HS-27A (cell line): ENCODE measurements at places on chromosomes 1 and 21.

GRCh38 chr1:9260059-9260766 is 25.6 kb downstream of the H6PD start:
- no peak for DNase-seq

- DNase-seq, result no peak
Measured at GRCh38 chr1:151056149-151056548, 3.3 kb downstream of the CDC42SE1 start.

- DNase-seq, result no peak
Measured at GRCh38 chr1:99264201-99265021, at the start of gene PLPPR4. Gene PLPPR4 (plus strand): TSS chr1:99264492. CDS start chr1:99264594, 102 bp downstream.

- no peak for DNase-seq
Measured at GRCh38 chr1:7224644-7225043, 439.4 kb downstream of the CAMTA1 start.

DNA sequence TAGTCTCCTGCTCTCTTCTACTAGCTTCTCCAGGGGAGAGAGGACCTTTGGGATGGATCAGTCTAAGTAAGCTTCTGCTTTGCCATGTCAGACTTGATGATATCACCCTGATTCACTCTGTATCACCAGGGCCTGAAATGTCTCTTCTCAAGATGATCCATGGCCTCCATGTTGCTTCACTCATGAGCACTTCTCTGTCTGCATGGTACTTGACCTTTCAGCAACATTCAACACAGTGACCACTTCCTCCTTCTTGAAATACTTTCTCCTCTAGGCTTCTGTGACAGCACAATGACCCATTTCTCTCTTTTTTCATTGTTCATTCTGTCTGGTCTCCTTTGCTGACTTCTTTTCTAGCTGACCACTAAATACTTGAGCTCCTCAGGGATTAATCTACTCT is 35.3 kb upstream of the NGF start:
- DNase-seq, result peak; percentile 31

GRCh38 chr21:27454234-27454633 is 487.3 kb upstream of the ADAMTS5 start:
- no peak for DNase-seq

GRCh38 chr1:234440348-234440747 is 38.6 kb downstream of the TARBP1 start:
- no peak for DNase-seq

DNA sequence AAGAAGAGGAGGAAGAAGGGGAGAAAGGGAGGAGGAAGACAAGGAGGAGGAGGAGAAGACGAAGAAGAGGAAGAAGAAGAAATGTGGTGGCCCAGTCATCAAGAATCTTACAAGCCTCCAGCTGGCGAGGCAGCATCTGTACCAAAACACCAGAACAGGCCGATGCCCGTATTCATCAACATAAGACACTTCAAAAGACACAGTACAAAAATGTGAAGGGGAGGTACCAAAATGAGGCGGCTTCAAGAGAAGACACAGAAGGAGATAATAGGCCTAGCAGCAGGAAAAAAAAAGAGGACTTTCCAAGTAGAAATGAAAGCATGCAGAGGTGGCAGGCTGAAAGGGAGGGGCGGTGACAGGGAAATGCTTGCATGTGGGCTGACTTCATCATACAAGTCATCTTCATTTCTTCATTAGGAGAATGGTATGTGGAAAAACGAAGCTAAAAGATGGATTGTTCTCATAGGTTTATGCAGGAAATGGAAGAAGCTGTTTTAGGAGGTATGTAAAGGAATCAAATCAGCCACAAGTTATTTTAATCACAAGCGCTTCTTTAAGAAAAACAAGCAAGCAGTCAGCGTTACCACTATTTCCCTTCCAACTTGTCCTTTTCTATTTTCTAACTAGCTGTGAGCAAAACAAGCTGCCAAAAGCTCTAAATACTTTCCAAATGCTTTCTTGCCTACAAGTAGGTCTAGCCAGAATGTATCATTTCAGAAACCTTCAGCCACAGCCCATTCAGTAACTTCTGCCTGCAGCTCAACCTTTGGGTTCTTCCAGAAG is 192.3 kb downstream of the SLC45A1 start:
- no peak for DNase-seq
